ENCODE measurements at places on chromosomes 7 and 10.

DNA sequence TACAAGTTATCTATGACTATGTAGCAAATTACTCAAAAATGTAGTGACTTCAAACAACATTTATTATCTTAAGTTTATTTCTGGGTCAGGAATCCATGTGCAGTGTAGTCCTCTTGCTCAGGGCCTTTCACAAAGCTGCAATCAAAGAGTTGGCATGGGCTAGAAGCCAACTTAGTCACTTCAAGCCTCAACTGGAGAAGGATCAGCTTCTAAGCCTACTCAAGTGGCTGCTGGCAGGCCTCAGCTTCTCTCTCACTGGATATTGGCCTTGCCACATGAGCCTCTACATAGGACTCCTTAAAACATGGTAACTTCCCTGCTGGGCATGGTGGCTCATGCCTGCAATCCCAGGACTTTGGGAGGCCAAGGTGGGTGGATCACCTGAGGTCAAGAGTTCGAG lies 5.0 kb upstream of the NFE2L3 start:
- DNase-seq = no peak

DNA sequence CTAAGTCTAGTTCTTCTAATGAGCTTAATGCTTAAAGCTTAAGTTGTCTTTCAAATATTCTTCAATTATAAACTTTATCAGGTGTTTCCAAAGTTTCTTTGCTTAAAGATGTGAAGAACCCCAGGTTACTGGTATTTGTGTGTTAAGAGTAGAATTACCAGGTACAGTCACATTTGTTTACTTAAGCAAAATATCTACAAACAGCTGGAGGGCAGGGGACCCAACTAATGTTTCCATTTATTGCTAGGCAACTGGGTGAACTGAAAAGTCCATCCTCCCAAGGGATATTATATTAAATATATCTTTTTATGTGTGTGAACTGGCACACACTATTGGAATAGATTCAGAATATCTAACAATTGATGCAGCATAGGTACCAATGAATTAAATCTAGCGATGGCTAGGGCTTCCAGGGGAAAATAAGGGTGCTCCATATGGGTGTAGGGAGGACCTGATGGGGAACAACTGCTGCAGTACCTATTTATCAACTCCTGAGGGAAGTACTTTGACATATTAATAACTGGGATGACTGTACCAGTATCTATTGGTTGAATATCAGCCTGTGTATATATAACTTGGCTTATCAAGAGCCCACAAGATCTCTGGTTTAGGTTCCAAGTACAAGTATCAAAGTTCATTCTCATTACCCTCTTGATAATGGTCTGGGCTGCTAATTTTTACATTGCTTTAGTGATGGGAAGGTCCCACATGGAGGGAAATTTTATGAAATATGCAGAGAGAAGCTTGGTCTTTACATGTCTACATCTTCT lies 10.3 kb upstream of the AGR3 start:
- DNase-seq = no peak

- DNase-seq = peak; percentile 40
These were observed at the start of gene TET1 for GRCh38 chr10:68560186-68560942. Gene TET1, plus strand, starts transcription at chr10:68560337. Its CDS starts 12,002 bp downstream, at chr10:68572339.

- DNase-seq = no peak
These were observed 49.1 kb upstream of the ELN start for GRCh38 chr7:73978661-73979563.

DNA sequence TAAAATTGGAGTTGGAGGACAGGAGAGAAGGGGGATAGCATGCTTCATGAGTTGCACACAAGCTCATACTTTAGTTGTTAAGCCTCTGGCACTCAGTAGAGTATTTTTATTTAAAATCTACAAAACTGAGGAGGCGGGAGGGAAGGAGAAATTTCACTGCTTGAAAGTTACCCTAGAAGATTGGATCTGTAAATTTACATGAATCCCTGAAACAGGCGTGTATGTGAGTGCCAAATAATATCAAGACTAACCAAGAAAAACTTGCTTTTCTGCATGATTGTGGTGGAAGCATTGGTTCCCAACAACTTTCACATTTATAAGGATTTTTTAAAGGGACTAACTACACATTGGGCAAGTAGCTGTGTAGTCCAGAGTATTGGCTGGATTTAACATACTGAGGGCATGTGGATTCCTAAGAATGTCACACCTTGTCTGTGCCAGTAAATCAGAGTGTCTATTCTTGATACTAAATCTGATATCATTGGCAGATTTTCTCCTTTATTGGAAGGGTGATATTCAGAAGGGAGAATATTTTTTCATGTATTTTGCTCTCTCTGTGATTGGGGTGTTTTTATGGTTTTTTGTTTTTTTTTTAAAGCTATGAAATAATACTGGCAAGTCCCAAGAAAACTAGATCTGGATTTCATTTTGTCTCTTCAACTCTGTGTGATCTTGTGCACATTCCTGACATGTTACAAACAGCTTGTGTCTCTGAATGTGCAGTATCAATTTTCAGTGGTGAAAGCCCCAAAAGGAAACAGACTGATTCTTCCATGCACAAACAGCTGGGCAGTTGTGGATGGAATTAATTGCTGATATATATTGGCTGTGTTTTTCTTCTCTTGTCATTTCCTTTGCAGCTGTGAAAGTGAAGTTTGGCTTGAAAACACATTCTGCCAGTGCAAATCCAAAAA lies 67.2 kb downstream of the ADD3 start:
- DNase-seq = no peak

DNA sequence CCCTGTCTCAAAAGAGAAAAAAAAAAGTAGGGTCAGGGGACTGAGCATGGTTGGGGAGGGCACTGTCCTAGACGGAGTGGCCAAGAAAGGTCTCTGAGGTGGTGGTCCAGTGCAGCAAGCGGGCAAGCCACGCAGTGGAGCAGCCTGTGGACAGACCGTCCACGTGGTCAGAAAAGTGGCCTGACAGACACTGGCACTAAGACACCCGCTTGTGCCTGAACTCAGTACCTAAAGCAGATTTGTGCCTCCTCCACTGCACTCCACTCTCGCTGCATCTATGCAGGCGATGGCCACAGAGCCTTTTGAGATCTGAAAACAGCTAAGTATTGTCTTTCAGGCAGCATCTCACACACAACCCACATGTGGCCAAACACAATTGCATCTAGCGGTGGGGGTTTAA lies 8.8 kb downstream of the ASB10 start:
- DNase-seq = no peak

- no peak for DNase-seq
These were observed 2.3 kb downstream of the CPA5 start for GRCh38 chr7:130346941-130347340.

DNA sequence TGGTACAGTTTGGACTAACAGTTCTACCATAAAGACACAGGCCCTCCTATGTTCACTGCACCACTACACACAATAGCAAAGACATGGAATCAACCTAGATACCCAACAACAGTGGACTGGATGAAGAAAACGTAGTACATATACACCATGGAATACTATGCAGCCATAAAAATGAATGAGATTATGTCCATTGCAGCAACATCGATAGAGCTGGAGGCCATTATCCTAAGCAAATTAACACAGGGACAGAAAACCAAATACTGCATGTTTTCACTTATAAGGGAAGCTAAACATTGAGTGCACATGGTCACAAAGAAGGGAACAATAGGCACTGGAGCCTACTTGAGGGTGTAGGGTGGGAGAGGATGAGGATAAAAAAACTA lies 75.0 kb downstream of the MEST start:
- no peak for DNase-seq

GRCh38 chr7:18940593-18941134 lies 176.8 kb downstream of the TWIST1 start:
- DNase-seq = no peak

DNA sequence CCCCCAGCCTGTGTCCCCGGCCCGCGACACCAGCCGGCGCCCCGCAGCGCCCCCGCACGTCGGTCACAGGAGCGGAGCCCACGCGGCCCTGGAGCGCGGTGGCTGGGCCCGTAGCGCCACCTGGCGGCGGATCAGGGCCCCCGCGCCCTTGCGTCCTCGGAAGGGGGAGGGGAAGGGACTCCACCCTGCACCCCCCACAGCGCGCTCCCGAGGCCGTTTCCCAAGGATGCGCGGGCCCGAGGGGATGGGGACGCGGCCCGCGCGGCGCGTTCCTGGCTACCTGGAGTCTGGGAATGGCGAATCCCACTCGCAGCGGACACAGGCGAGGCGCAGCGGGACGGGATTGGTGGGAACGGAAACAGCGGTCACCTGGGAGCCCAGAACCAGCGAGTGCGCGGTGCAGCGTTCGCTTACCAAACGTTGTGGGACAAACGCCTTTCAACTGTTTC lies 23.8 kb upstream of the MKI67 start:
- DNase-seq = peak; percentile 67

GRCh38 chr10:78287618-78288017 lies 254.0 kb downstream of the RPS24 start:
- DNase-seq = no peak

DNA sequence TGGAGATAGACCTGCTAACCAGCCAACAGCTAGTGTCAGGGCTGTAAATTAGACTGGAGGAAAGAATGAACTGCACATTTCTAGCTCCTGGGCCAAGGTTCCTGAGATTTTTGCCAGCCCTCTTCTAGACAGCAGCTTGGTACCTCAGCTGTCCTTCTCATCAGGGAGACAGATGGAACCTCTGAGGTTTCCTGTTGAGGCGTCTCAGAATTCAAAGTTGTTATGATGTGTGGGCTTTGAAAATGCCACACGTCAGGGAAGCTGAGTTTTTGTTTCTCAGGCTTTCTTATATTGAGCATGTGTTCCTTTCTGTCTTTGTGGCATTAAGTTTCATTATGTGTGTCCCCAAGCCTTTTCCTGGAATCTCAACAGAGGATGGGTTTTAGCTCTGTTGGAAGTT lies 736.6 kb downstream of the AUTS2 start:
- no peak for DNase-seq

GRCh38 chr10:128875030-128875744 lies 591.9 kb upstream of the MGMT start:
- no peak for DNase-seq

- DNase-seq = no peak
These were observed 214.4 kb downstream of the CCSER2 start for GRCh38 chr10:84542522-84543490.

DNA sequence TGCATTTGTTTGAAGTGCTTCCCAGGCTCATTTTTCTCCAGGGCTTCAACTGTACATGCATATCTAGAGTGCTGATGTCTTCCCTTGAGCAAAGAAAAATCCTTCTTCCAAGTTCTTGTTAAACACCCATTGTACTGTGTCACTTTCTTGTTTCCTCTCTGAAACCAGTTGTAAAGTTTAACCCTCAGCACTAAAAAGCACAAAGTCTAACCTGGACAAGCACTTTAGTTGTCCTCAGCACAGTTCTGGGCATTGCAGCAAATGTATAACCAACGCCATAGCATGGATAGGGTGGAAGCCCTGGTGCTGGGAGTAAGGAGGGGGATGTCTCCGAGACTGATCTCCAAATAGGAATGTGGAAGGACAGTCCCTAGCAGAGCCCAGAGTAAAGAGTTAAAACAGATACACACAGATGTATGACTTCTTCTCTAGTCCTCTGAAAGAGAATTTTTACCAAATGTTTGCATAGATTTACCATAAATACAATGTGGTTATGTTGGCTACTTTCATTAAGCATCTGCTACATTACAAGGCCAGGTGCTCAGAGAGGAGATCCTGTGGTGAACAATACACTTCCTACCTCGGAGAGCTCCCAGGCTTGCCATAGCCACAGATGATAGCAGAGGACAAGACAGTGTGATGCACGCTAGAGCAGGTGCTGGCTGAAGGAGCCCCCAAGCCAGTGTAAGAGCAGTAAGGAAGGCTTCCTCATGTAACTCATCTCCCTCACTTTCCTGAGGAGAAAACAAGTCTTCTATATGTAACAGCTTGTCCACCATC lies 57.0 kb downstream of the DNAJC12 start:
- DNase-seq = no peak

DNA sequence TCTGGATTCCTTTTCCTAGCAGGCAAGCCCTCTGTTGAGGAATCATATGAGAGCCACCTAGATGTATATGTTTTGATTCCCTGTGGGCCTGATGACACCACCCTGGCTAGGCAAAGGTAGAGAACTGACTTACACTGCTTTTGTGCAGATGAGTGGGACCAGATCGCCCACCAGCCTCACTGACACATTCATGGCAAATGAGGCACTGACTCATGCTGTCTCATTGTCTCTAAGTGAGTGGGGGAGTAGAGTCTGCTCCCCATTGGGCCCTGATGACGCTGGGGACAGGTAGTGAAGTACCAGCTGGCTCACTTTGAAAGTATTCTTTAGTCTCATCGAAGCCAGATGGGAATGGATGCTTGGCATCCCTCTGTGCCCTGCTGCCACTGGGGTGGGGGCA lies 326.3 kb downstream of the ABCA13 start:
- no peak for DNase-seq

- no peak for DNase-seq
These were observed 109.2 kb upstream of the GLCCI1 start for GRCh38 chr7:7859411-7859810.

DNA sequence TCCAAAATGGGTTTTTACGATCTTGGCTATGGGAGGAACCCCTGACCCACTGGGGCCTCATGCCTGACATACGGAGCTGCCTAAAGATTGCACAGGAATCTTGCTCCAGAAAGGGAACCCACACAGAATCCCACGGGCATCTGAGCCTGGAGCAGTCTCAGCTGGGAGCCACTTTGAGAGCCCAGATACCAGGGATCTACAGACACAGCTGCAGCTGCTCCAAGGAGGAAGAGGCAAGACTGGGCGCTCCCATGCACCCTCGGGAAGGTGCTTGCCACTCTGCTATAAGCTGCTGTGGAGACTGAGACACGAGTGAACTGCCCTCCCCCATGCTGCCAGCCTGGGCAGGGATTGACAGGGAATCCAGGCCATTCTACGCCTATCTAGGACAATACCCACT lies 202.5 kb downstream of the REEP3 start:
- no peak for DNase-seq

GRCh38 chr7:28986765-28987110 lies 28.6 kb upstream of the TRIL start:
- peak; percentile 30 for DNase-seq

GRCh38 chr10:92027141-92027540 lies 103.6 kb downstream of the BTAF1 start:
- no peak for DNase-seq

GRCh38 chr10:98403812-98404504 lies 11.0 kb downstream of the PYROXD2 start:
- DNase-seq = no peak

Data from Ammon's horn (tissue), 1 donor.